ENCODE measurements at places on chromosomes 11 and 22. TPM values are rescaled to one million over a fixed set of nuclear protein-coding genes. Genes with fewer than 3 reads are reported as not detected.

DNA sequence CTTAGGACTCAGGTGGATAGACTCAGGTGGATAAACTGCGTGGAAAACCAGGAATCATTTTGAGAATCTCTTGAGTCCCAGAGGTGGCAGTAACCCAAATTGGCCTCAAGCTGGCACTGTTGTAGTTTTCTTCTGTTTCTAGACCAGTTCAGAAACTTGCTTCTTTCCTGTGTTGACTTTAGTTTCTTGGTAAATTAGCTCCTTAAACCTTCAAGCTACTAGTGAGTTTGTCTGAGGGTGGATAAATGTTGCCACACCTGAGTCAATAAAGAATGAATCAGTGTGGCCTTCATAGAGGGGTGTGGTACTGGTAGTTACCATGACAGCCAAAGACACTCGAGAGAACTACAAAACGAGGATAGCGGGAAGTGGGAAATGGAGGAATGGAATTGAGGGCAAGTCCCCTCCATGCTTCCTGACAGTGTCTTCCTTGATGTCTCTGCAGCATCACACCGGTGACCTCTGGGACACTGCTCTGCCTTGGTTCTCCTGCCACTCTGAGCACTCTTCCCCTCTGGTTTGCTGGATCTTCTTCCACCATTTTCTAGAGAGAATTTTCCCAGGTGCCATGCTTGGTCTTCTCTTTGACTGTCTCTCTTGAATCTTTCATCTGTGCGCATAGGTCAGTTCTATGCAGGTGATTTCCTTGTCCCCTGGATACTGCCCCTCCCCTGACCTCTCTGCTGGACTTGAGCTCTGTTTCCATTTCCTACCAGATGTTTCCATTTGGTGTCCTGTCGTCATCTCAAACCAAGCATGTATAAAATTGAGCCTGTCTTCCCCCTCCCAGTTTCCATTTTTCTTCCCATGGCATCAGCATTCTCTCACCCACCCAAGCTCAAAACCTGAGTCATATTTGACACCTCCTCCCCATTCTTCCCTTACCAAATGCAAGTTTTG lies 7.2 kb downstream of the POLD4 start:
- peak; percentile 72 for DNase-seq

GRCh38 chr11:115060840-115061239 lies 382.5 kb downstream of the NXPE2 start:
- DNase-seq = no peak

GRCh38 chr11:9280655-9281301 lies 15.6 kb upstream of the DENND5A start:
- DNase-seq = peak; percentile 31

- no peak for DNase-seq
These were observed 885.4 kb downstream of the OPCML start for GRCh38 chr11:132646890-132647289.

DNA sequence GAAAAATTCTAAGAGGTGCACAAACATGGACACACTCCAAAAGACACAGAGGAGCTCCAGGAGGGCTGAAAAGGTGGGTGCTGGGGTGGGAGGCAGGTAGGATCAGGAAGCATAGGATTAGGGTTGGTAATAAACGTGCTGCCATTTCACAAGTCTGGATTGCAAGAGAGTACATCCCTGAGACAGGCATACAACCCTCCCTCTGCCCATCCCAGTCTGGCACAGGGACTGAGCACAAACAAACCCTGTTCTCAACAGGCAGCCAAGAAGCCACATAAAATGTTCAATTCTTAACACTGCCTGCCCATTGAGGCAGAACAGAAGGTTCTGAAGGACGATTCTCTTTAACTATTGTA lies 18.5 kb downstream of the SLC35F2 start:
- no peak for DNase-seq

- no peak for DNase-seq
These were observed 2.3 kb upstream of the OR51B4 start for GRCh38 chr11:5304046-5304445.

- no peak for DNase-seq
These were observed 41.1 kb downstream of the CYB5R2 start for GRCh38 chr11:7632211-7632610.

DNA sequence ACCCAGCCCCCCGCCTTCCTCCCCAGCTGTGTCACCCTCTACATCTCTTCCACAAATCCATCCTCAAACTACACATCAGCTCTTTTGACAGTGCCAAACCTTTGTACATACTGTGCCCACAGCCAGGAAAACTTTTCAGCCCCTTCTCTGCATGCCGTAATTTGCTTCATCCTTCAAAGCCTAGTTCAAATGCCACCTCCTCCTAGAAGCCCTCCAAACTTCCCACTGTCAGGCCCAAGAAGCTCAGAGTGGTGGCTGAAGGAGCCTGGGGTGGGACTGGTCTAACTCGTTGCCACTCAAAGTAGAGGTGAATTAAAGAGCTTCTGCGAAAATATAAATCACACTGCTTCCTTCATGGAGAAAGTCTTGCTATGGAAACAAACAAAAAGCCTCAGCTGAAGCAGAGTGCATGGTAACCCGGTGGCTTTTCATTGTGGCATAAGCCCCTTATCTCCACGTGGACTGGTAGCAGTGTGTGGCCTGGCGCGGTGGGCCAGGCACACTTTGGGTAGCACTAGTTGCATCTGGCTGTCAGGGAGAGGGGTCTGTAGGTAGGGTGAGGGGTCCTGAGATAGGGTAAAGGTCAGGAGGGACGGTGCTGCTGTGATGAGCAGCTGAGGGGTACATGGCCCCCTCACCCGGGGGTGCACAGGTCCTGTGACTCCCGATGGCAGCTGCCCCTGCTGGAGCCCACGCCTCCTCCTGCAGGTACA lies 76.9 kb downstream of the MYO7A start:
- DNase-seq = no peak

DNA sequence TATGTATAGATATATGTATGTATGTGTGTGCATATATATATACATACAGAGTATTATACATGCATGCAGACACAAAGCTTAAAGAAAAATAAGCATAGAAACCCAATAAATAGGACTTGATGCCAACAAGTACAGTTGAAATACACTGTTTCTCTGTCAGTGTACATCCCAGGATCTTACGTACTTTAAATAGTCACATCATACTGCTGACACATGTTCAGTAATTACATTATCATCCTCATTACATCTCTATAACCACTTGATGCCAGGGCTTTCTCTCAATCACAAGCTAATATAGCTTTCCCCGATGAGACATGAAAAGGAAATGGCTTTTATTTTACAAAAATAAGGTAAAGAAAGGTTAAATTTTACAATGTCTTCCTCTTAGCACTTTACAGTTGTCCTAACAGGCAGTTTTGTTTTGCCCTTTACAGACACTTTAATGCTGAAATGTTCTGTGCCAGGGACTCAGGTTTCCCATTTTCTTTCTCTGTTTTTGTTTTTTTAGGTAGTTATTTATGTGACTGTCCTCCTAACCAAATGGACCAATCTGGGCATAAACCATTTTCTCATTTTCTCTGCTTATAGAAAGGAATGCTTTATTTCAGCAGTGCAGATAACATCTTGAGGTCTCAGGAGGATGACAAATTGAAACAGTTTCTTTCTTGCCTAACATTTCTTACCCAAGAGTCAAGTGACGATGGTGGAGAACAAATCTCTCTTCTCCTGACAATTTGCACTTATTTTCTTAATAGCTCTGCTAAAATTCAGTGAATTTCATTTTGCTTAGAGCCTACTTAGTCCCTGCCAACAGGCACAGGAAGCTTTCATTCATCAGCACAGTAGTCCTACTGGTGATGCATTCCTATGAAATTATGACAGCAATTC lies 350.2 kb downstream of the TTC28 start:
- no peak for DNase-seq

DNA sequence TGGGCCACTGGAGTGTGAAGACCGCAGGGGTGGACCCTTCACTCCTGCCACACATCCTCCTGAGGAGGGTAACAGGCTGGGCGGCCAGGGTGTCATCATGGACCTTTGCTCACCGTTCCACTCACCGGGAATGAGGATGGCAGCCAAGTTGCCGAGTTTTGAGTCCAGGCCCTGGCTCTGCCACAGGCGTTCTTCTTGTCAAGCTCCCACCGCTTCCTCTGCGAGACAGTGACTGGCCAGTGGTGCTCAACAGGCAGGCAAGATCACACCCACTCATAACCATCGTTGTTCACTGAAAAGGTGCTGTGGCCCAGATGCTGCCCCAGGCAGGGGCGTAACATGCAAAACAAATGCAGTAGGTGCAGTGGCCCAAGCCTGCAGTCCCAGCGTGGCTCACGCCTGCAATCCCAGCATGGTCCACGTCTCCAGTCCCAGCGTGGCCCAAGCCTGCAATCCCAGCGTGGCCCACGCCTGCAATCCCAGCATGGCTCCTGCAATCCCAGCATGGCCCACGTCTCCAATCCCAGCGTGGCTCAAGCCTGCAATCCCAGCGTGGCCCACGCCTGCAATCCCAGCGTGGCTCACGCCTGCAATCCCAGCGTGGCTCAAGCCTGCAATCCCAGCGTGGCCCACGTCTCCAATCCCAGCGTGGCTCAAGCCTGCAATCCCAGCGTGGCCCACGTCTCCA lies 5.0 kb upstream of the PANX2 start:
- no peak for DNase-seq

- no peak for DNase-seq
These were observed 373.2 kb downstream of the LUZP2 start for GRCh38 chr11:24870048-24870447.

DNA sequence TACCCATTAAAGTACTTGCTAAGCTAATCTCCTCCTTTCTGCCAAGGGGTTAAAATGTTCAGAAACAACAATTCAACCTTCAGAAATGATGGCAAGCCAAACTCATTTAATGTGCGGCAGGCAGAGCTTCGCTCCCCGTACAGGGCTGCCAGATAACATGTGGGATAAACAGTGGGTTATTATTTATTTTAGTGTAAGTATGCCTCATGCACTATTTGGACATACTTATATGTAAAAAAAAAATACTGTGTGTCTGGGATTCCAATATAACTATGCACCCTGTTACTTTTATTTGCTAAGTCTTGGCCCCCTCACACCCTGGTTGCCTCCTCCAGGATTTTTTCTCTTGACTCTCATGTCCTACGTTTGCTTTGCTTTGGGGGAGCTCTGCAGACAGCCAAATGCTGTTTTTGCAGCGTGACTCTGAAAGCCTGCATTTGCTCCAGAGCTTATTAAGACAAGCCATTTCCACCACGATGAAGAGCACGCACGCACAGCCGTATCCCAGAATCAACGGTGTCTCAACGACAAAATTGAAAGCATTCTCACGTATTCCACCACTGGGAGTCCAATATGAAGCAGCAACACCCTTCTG lies 86.5 kb upstream of the SHANK2 start:
- no peak for DNase-seq

GRCh38 chr22:26642465-26643417 lies 14.6 kb upstream of the MIAT start:
- DNase-seq = no peak

- no peak for DNase-seq
These were observed 86.4 kb downstream of the KIRREL3 start for GRCh38 chr11:126914166-126914565.

- DNase-seq = no peak
These were observed 20.0 kb downstream of the CRKL start for GRCh38 chr22:20937031-20937793.

DNA sequence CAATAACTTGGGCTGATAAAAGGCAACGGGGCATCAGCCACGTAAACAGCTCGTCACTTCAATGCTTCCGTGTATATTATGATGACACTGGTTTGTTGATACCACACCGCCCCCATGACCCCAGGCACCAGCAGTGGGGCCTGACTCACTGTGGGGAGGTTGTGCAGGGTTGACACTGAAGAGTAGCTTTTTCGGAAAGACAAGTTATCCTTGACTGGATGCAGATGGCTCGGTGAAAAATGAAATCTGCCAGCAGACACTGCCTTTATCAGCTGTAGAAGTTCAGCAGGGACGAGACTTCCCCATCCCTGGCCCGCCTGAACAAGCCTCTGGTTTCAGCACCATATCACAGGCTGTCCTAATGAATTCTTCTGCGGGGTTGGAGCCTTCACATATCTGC lies 55.6 kb downstream of the WT1 start:
- DNase-seq = no peak

DNA sequence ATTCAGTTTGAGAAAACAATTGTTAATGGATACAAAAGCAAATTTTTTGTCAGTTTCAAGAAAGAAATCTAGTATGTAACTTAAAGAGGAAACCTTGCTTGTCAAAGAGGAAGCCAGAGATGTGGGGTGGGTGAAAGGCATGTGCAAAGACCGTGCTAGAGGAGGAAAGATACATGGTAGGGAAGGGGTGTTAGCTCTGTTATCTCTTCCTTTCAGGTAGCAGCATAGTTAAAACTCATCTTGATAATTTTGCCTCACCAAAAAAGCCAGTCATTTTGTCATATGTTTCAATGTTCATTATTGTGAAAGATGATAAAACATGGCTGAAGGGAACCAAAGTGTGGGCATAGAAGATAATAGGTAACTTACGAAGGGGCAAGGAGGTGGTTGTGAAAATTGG lies 2.6 kb upstream of the MS4A2 start:
- no peak for DNase-seq

DNA sequence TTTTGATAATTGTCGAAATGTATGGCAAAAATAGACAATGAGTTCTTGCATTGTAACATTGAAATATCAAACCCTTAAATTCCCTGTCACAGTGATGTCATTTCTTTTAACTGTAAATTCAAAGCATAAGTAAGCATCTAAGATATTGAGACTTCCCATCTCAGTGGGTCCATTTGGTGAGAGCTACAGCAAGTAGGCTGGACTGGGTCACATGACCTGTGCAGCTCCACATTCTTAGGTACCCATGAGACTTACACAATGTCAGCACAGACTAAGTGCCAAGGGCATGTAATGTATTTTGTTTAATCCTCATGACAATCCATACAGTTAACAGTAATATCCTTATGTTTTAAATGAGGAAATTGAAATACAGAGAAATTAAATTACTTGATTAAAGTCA lies 210.7 kb downstream of the NELL1 start:
- no peak for DNase-seq

- DNase-seq = no peak
These were observed 118.9 kb downstream of the MRTFA start for GRCh38 chr22:40517631-40518030.

DNA sequence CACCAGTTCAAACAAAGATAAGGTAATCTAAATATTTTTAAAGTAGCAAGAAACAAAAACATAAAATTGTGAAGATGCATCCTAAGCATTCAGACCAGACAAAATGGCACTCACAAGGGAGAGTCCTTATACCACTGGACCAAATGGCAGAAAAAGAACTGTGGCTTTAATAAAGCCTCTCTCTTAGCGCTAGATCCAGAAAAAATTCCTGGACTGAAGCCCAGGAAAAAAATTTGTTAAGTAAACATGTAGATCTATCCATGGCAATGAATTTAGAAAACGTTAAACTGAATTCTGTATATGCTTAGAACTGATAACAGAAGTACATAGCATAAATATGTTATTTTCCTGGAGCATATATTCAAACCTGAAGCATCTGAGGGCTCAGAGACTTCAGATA lies 11.8 kb upstream of the CD59 start:
- DNase-seq = no peak

DNA sequence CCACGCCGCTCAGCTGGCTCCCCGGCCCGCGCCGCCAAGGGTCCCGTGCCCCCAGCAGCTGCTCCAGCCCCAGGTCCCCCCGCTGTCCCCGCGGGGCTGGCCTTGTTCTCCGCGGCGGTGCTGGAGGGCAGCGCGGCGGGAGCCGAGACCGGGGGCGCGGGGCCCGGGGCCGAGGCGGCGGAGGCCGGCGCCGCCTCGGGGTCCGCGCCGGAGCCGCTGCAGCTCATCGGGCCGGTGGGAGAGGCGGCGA lies 128 bp downstream of the TAF10 start:
- DNase-seq = no peak

- no peak for DNase-seq
These were observed 78.8 kb downstream of the MYEOV start for GRCh38 chr11:69372589-69373250.

Gene SYT7
- 1.8 TPM for total RNA-seq

Gene CHRM1
- total RNA-seq = not detected

Gene P2RY2
- total RNA-seq = not detected

Gene ADORA2A
- 1.5 TPM for total RNA-seq

Gene OOSP4B
- 0.23 TPM for total RNA-seq

Gene MPST
- total RNA-seq = 145 TPM

Measured in HT1080 (cell line).